ENCODE measurements at places on chromosomes 11 and 22.
A peak's percentile ranks its signal among the peaks of the same experiment; 100 is the strongest.

- peak; percentile 11 for DNase-seq
Observed at GRCh38 chr11:88484873-88485621, 147.5 kb upstream of the CTSC start.

GRCh38 chr11:72730737-72731136 lies 21.5 kb downstream of the ARAP1 start:
- DNase-seq = no peak

GRCh38 chr11:74650498-74650897 lies 58.1 kb downstream of the POLD3 start:
- no peak for DNase-seq

GRCh38 chr11:122872046-122872445 lies 10.5 kb upstream of the JHY start:
- DNase-seq = no peak

DNA sequence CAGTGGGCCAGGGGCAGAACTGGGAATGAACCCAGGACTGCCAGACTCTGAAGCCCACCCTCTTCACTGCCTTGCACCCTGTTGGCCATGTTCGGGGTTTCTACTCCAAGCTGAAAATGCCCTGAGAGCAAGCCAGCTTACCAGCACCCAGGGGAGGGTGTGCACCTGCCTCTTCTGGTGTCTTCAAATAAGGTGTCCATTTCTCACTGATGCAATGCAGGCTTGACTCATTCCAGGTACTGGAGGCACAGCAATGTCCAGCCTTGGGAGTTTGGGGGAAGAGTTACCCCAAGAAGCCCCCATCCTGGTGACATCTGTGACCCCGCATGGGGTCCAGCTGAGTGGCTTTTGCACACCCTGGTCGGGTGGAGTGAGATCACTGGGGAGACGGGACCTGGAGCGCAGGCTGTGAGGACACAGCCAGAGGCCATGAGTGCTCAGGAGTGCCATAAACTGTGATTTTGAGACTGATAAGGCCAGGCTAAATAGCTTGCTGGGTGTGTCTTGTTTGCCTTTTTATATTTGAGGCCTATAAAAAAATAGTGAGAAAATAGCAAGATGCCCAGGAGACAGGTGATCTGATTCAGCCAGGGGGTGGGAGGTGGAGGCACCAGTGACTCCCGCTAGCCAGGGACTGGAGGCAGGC lies 4.6 kb upstream of the CERK start:
- no peak for DNase-seq

DNA sequence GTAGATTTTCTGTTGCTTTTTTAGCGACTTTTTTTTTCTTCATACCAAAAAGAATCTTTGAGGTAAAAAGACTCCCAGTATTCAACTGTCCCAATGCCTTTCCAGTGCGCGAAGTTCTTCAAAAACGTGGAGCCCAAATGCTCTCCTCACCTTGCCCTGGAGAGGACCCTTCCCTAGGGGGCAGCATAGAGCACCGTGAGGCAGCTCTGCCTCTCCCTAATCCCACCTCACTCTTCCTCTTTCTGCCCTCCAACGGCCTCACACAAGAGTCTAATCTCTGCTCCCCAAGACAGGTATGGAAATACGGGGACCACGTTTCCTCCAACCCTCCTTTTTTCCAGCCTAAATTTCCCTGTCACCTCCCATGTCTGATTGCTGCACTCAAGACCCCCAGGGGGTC lies 117.5 kb upstream of the ALX4 start:
- DNase-seq = no peak

DNA sequence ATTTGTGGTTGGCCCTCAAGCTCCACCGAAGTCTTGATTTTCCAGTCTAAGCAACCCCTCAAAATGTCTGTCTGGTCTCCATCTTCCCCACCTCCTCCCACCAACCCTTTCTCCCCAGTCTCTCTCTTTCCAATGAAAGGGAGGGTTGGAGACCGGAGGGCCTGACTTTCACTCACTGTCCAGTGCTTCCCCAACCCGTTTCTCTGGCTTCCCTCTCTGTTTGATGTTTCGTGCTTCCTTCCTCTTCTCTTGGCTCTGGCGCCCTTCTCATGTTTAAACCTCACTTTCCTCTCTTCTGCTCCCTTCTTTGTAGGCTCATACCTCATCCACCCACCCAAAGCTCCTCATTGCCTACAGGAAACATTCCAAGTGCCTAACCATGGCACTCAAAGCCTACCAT lies 11.1 kb upstream of the VPS37C start:
- no peak for DNase-seq

GRCh38 chr11:12529793-12530192 lies 144.4 kb upstream of the TEAD1 start:
- DNase-seq = no peak

DNA sequence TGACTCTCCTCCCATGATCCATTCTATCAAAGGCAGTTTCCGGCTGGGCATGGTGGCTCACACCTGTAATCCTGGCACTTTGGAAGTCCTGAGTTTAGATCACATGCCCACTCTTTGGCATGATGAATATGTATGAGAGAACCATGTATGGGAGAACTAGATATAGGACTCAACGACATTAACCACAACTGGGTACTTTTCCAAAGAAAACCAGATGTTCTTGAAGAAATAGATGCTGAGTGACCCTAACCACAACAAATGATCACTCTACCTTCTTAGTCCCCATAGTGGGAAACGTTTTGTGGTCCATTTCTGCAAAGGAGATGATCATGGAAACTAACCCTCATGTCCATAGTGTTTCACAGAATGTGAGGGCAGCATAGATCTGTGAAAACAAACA lies 13.6 kb downstream of the FJX1 start:
- DNase-seq = no peak

- DNase-seq = no peak
Observed at GRCh38 chr11:83367745-83368144, 81.6 kb upstream of the CCDC90B start.

DNA sequence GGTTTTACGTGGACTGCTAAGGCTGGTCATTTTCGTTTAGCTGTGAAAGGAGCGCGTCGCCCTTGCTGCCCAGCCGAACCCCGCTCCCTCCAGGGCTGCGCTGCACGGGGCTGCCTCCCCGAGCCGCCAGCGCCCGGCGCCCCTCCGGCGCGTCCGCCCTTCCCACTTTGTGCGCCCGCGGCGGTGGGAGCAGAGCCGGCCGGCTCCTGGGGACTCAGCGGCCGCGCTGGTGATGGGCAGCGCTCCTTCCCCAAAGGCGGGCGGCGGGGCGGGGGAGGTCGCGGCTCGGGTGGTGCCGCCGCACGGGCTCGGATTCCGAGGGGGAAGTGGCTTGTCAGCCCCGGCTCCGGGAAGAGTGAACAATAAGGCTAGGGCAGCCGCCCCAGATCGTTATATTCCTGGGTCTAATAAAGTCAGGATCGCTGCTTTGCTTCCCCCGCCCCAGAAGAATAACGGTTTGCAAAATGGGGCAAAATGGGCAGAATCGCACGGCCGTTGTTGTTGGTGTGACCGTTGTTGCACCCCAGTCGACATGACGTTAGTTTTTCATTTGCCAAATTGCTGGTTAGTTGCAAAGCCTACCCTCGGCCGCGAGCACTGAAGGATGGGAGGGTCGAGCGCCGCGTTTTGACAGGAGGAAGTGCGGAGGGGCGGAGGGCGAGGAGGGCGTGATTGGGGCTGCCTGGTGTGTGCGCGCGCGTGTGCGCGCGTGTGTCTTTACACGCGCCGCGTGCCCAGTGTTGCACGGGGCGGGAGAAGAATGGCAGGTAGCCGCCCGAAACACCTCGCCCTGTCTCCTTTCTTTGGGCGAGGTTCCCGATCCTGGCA lies 745 bp downstream of the NCAM1 start:
- DNase-seq = peak; percentile 4

DNA sequence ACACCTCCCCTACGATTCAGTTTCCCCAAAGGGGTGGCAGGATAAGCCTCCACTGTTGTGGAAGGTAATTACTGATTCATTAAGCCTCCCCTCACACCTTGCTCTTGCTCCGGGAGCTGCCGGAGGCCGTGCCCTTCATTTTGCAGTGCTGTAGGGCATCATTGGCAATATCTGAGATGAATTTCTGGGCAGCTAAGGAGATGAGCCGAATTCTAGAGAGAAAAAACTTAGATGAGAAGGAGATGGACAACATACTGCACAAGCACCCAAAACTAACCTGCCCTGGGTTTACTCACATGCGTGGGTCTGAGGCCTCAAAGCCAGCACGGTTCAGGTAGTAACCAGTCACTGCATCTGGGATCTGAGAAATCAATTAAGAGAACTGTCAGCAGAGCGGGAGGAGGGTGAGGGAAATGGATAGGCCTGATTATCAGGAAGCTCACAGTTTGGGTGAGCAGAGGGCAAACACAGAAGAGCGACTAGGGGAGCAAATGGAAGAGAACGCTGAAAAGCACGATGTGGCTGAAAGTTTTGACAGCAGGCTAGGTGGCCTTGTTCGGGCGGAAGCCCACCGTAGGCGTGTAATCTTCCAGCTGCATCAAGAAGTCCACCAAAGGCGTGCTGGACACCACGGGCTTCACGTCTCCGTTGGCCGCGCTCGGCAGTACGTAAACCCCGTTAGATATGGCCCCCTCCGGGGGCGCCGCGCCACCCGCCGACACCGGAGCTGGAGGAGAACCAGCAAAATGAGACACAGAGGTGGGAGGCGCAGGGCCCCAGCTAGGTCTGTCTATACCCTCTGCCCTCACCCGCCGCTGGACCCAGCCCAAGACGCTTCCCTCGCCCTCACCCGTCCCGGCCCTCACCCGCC lies 689 bp downstream of the TAF10 start:
- no peak for DNase-seq

GRCh38 chr11:79390477-79390876 lies 50.4 kb downstream of the TENM4 start:
- DNase-seq = no peak

GRCh38 chr11:85874265-85874664 lies 19.1 kb downstream of the CCDC83 start:
- DNase-seq = no peak

- DNase-seq = no peak
Observed at GRCh38 chr11:108847298-108847990, 182.6 kb downstream of the DDX10 start.

DNA sequence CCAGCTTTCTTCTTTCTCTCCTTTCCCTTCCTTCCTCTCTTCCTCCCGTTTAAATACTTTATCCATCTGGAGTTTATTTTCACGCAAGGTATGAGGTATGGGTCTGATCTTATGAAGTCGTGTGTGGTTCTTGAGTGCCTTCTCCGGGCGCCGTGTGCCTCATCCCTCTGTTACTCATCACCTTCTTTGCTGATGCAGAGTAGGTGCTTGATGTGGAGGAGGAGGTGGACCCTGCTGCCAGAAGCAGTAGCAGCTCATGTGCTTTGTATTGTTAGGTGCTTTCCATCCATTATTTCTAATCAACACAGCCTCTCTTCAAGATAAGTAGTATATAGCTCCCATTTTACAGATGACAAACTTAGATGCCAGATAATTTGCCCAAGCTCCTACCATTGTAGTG lies 47.0 kb downstream of the TNRC6B start:
- DNase-seq = no peak

GRCh38 chr11:69862331-69862771 lies 43.1 kb upstream of the FGF3 start:
- no peak for DNase-seq

DNA sequence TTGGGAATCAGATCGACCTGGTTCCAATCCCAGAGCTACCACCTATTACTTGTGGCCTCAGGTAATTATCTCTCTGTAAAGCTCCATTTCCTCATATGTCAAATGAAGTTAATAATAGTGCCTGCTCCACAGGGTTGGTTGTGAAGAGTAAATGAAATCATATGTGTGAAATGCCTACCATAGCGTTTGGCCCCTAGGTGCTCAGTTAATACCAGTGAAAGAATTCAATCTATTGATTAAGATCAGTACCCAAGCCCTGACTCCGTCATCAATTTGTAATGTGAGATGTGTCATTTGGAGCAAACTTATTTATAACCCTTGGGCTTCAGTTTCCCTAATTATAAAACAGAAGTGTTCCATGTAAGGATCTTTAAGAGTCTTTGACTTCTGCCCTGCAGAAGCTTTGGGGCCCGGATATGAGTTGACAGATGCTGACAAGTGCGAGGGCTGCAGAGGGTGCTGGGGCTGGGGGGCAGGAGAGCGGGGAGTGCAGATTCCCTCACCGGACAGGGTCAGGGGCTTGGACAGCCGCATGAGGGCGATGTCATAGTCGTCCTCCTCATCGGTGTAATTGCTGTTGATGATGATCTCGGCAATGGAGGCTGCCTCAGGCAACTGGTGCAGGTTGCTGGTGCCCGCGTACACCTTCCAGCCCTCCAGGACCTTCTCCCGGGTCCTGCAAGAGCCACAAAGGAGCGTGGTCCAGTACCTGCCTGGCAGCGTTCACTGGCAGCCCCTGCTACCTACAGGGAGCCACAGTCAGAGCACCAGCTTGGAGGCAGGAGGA lies 20.9 kb downstream of the TMPRSS13 start:
- no peak for DNase-seq

- no peak for DNase-seq
Observed at GRCh38 chr11:134487696-134488095, 75.7 kb upstream of the B3GAT1 start.

GRCh38 chr11:63543711-63544110 lies 7.1 kb downstream of the PLAAT4 start:
- no peak for DNase-seq

DNA sequence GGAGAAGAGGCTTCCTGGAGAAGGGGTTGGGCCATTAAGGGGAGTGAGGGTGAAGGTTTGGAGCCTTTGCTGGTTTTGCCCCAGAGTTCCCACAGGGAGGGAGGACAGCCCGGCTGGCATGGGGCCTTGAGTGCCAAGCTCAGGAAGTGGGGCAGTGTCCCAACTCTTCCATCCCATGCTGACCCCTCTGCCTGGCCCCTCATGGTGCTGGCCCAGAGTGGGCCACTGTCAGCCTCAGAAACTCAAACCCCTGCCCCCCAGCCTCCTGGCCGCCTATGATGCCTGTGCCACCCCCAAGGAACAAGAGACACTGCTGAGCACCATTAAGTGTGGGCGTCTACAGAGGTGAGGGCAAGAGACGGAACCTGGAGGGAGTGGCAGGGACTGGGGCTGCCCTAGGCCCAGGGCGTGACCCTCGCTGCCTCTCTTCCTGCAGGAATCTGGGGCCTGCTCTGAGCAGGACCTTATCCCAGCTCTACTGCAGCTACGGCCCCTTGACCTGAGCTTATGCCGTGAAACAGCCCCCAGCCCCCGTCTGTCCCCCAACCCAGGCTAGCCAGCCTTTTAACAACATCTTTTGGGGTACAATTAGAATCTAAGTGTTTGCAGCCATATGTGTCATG lies 5.4 kb downstream of the MUS81 start:
- no peak for DNase-seq

DNA sequence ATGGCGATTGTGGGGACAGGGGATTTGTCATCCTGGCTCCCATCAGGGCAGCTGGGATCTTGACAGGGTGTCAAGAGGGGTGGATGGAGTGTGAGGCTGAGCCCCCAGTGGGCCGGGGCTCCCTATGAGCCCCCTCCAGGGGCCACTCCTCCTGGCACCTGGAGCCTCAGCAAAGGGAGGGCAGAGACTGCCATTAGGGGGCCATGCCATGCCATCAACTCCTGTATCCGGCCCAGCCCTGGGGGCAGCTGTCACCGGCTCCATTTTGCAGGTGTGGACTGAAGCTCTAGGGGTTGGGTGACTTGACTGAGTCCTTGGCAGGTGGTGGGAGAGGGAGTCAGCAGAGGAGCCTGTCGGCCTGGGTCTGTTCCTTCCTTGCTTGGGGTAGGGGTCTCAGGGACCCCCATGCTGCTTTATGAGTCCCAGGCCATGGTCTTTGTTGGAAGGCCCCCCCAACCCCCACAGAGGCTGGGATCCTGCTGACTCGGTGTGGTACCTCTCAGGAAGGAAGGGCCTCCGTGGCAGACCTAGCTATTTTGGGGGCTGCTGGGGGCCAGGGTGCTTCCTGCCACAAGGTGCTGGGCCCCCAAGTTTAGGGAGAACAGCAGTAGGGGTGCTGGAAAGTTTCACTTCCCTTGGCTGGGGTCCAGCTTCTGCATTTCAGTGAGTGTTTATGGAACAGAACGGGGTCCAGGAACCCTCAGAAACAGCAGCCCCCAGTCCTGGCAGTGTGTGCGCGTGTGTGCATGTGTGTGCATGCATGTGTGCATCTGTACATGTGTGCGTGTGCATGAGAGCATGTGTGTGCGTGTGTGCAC lies 1.5 kb downstream of the ACY3 start:
- DNase-seq = no peak
